ENCODE measurements at places on chromosomes 16 and 17.
A peak's percentile ranks its signal among the peaks of the same experiment; 100 is the strongest.

- DNase-seq, result no peak
Measured at GRCh38 chr16:66294507-66294906, 72.0 kb upstream of the CDH5 start.

DNA sequence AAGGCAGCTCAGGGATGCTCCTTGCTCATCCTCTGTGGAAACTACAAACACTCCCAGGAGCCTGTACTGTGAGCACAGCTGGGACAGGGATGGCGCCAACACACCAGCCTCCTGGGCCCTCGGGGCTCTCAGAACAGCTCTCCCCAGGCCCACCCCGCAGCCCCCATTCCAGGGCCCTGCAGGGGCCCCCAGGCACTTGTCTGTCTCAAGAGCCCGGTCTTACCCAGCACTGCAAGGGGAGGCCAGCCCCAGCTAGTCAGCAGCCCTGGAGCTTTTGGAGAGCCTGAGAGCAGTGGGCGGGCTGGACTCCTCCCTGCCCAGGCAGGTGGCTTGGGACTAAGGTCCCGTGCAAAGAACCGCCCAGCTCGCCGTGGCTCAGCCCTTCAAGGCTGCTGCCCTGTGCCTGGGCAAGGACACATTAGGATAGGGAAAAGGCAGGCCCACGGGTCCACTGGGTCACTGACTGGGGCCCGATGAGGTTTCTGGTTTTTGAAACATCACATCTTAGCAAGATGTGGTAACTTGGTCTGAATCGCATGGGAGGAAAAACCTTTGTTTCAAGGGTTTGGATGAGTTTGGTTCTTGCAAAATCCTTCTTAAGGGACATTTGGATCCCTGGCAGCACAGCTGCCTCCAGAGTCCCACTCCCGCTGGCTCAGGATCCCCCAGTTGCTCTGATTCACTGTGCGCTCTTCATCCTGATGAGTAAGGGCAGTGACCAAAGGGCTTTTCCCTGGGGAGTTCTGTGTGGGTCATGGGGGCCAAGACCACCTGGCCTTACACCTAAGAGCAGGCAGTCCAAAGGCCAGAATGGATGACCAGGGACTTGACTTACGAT lies 2.8 kb downstream of the DNASE1L2 start:
- DNase-seq, result no peak

- no peak for DNase-seq
Measured at GRCh38 chr17:67549820-67550219, 167.9 kb upstream of the NOL11 start.

GRCh38 chr16:30931068-30931650 lies 7.8 kb downstream of the FBXL19 start:
- DNase-seq, result no peak

DNA sequence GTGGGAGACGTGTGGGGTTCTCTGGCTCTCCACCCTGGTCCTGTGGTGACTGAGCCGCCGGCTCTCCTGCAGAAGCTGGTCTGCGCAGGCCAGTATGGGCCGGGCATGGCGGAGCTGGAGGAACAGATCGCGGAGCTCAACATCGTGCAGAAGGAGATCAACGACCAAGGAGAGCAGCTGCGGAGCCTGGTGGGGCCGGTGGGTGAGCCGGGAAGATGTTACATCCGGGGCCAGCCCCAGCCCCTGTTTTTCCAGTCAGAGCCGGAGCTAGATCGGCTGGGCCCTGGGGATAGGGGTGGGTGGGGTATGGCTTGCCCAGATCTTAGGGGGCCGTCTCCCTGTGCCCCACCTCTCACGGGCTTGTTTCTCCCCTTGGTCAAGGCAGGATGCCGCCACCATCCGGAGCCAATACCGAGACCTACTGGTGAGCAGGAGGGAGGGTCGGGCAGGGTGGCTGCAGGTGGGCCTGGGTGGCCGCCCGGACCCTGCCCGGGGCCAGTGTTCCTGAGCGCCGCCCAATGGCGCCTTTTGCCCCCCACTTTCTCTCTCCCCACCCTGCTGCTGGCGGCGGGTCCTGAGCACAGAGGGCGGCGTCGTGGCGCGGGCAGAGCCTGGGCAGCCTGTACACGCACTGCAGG lies 5.0 kb downstream of the EVPLL start:
- no peak for DNase-seq

GRCh38 chr17:36505171-36505570 lies 18.7 kb downstream of the ZNHIT3 start:
- DNase-seq, result no peak

DNA sequence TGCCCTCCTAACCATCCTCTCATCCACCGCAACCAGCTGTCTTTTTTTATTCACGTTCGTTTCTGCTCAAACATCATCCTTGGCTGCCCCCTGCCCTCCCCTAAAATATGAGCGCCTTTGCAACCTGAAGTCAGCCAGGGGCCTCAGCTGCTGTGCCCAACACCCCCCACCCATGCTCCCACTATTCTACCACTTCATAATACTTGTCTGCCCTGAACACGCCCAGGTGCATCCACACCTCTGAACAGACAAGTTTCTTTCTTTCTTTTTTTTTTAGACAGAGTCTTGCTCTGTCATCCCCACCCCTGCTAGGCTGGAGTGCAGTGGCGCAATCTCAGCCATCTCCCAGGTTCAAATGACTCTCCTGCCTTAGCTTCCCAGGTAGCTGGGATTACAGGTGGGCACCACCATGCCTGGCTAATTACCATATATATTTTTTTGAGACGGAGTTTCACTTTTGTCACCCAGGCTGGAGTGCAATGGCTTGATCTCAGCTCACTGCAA lies 26.9 kb downstream of the CEP295NL start:
- no peak for DNase-seq

DNA sequence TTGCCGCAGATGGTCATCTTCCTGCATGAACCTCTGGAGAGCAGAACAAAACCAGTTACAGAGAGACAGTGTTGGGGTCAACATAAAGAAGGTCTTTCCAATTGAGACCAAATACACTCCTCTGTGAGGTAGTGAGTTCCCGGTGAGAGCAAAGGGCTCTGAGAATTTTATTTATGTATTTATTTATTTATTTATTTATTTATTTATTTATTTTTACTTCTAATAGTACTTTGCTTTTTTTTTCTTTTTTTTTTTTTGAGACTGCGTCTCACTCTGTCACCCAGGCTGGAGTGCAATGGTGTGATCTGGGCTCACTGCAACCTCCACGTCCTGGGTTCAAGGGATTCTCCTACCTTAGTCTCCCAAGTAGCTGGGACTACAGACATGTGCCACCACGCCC lies 12.1 kb upstream of the COTL1 start:
- DNase-seq, result no peak

- no peak for DNase-seq
Measured at GRCh38 chr17:8444494-8444893, 8.8 kb downstream of the NDEL1 start.

DNA sequence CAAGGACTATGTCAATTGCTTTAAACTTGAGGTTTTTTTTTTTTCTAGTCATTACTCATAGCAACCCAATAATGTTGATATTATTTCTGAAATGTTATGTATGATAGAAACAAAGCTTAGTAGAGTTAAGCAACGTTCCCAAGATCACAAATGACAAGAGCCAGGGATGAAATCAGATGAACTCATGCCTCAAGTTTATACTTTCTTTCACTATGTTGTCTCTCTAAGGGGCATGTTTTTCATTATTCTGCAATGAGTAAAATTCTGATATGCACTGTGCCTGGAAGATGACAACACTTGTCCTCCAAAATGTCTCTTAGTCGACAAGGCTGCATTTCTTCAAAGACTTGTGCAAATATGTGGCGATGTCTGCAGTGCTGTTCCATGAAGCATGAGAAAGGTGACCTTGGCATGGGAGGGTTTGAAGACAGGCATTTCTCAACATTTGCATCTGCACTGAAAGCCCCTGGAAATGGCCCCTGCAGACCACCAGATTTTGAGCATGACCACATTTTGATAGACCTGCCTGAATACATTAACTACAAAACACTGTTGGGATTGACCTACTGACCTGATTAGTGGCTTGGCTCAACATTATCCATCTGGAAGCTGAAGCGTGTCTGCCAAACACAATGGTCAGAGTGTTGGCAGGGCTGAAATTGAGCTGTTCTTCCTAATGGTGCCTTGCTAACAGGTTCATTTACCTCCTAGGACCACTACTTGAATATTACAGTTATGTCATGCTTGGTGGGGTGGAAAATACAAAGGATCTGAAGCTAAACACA lies 1027.5 kb downstream of the CDH11 start:
- DNase-seq, result no peak

DNA sequence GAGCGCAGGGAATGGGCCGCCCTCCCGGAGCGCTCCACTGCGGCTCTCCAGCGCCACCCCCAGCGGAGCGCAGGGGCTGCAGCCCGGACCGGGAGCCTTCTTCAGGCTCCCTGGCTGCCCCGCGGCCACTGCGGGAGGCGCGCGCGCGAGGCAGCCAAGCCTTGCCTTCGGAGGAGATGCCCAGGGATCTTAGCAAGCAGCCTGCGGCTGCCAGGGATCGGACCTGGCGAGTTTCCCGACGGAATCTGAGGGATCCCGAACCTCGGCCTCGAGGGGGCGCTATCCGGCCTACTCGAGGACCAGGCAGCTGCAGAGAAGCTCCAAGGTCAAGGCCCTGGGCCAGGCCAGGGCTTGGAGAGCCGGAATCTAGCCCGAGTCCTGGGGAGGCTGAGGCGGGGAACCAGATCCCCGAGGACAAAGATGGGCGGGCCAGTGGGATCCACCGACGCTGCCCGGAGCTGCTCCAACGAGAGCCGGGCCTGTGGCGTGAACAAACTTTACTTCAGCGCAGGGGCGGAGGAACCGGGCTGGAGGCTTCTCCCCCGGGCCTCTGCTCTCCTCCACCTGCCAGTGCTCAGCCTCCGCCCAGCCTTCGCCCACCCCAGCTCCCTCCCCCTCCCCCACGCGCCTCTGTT lies at the start of gene IRX6:
Gene IRX6 (plus strand): TSS at position 567 of the 635 bp plus-strand sequence. CDS start 889 bp downstream, outside the sequence.
- DNase-seq, result peak; percentile 15

DNA sequence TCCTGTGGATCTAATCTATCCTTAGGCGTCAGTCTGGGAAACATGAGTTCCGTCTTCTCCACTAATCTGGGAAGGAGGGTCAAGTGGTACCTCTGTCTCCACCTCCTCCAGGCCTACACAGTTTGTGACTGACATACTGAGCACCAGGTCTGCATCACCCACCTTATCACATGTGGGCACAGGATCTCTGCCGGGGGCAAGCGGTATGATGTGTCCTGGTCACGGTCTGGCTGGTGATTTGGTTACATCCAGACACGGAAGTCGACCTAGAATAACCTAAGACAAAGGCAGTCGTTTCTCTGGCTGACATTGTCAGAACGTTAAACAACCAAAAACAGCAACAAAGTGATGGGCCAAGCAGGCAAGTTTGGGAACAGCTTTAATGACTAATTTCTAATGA lies 82.5 kb upstream of the HSBP1 start:
- no peak for DNase-seq

DNA sequence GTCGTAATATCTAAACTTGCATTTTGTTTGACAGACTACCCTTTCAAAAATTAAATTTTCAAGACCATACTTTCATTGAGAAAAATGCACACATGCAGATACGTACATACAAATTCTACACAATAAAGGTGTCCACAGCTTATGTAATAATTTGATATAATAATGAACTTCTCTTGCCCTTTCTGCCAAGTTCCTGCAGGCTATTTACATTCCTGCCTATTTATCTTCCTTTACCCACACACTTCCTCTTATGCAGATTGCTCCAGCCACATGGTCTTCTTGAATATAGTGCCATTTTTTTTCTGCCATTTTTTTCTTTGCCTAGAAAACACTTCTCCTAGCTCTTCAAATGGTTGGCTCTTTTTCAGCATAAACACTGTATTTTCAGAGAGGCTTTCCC lies 826.9 kb upstream of the CDH8 start:
- no peak for DNase-seq

DNA sequence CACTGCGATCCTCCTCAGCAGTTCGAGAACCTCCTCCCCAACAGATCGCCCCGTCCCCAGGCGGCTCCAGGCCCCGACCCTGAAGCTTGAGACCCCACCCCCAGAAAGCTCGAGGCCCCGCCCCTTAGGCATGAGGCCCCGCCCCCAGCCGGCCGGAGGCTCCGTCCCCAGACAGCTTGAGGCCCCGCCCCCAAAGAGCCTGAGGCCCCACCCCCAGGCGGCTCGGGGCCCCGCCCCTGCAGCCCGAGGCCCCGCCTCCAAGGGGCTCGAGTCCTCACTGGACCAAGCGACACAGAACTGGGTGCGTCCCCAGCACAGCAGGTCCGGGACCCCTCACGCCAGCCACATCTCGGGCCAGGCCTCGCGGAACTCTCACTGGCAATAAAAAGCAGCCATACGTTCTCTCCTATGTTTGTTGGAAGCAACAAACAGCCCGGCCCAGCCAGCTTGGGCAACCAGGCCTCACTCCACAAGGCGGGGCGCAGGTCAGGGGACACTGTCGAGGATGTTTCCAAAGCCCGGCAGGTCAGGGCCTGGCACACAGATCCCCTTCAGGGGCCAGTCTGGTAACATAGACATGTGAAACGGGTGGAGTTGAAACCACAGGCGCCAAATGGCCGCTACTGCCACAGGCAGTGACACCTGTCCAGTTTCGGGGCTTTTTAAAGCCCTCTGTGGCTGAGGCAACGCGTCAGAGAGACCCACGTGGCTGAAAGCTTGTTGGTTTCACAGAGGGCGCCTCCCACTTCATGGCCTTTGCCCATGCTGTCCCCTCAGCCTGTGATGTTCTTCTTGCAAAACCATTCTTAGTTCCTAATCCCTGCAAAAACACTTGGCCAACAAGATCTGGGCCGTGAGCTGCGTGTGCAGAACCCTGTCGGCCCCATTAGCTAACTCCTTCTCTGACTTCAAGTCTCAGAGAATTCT lies 224.2 kb downstream of the PARN start:
- peak; percentile 57 for DNase-seq

Measured in activated CD4-positive, alpha-beta T cell treated with anti-CD3 and anti-CD28 coated beads for 36 hours (primary cell).